ENCODE measurements at places on chromosomes 1 and 21. TPM values are rescaled to one million over a fixed set of nuclear protein-coding genes. Genes with fewer than 3 reads are reported as not detected.

DNA sequence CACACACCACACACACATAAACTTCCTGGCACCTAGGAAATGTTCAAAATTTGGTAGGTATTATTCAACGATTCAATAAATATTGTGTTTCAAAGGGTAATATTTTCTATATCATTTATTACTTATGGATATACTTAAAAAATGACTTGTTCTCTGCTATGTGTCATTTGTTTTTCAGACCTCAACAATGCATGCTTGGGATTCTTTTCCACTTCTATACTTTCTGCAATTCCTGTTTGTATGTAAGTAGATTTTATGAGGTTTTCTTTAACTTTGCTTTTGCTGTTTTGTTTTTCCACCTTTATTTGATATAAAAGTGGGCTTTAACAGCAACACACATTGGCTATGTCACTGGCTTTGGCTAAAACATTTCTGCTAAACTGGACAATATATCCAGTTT lies 3.5 kb downstream of the CEP170 start:
- DNase-seq = no peak

Gene CLDN14
- 0.79 TPM for total RNA-seq

- DNase-seq = no peak
Measured at GRCh38 chr1:37776946-37777516, 12.1 kb upstream of the EPHA10 start.

Gene MAP3K21
- 1.5 TPM for total RNA-seq

DNA sequence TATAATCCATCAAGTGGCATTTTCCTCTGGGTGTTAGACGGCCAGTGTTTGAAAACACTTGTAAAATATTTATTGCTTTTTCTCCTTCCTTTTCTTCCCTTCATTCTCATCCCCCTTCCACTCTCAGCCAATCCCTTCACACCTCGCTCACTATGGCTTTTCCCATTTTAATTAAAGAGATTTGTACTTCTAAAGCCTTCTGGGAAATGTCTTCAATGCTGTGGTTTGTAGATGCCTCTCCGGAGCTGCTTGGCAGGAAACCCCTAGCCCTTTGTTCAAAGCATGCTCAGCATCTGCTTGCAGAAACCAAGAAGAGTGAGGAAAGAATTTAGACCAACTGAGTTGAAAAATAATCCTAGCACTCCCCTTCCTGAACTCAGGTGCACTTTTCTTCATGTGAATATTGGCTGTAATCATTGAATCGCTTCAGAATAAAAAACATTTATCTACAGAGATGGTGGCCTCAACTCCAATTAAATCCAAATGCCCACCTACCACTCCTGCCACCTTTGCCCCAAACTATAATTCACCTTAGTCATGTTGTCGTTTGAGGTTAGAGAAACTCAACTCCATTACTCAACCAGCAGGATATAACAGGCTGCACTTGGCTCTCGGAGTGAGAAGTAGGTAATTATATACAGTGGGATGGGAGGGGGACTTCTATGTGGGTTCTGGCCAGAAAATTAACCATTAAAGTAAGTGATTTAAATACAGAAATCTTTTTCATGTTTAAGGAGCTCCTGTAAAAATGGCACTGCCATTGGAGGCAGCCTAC lies 659.4 kb upstream of the CAMK1G start:
- peak; percentile 45 for DNase-seq

- DNase-seq = no peak
Measured at GRCh38 chr1:208461680-208462079, 217.5 kb upstream of the PLXNA2 start.

GRCh38 chr1:213055767-213056166 lies 4.7 kb downstream of the RPS6KC1 start:
- DNase-seq = no peak

DNA sequence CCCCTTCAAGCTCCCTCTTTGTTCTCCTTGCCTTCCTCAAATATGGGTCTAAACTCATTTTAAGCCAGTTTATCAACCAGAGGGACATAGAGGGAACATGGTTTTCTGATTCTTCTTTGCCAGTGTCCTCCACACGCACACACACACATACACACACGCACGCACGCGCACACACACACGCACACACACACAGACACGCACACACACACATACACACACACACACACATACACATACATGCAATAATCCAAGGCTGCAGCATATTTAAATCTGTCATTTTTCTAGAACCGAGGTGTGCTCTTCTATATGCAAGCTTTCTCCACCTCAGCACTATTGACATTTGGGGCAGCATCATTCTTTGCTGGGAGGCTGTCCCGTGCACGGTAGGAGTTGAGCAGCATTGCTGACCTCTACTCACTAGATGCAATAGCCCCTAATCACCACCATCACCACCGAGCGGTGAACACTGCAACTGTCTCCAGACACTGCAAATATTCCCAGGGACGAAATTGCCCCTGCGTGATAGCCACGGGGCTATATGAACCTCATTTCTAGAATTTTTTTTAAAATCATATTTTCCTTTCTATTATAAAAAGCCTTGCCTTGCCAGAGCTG lies 8.0 kb downstream of the TNFRSF9 start:
- no peak for DNase-seq

DNA sequence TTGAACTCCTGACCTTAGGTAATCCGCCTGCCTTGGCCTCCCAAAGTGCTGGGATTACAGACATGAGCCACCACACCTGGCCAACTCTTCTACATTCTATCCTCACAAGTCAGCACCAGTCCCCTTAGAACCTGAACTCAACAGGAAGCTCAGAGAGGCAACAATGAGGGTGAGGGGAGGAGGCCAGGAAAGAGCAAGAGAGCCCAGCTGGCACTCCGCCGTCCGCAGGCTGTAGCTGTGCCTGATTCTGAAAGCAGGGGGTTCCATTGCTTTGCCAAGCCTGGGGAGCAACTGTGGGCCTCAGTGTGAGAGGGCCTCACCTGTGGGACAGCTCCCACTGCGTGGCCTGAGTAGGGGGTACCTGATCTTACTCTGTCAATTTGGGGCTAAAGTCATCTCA lies 18.7 kb downstream of the STK40 start:
- no peak for DNase-seq

Gene SLAMF9
- total RNA-seq = not detected

DNA sequence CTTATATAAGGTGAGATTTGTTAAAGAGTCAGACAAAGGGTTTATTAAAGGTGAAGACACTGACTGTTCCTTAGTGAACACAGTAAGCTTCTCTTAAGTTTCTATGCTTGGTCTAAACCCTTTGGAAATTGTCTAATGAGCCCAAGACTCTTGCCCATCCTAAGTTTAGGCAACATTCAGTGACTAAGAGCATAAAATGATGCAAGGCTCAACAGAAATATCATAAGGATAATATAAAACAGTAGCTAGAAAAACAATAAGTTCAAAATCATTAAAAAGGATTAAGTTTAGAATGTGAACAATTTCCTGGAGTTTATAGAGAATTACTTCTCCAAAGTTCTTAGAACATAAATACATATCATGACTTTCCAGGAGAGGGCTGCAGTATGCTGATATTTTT lies 108.9 kb upstream of the PDC start:
- no peak for DNase-seq

GRCh38 chr1:76843821-76844464 lies 23.3 kb upstream of the ST6GALNAC5 start:
- DNase-seq = no peak

DNA sequence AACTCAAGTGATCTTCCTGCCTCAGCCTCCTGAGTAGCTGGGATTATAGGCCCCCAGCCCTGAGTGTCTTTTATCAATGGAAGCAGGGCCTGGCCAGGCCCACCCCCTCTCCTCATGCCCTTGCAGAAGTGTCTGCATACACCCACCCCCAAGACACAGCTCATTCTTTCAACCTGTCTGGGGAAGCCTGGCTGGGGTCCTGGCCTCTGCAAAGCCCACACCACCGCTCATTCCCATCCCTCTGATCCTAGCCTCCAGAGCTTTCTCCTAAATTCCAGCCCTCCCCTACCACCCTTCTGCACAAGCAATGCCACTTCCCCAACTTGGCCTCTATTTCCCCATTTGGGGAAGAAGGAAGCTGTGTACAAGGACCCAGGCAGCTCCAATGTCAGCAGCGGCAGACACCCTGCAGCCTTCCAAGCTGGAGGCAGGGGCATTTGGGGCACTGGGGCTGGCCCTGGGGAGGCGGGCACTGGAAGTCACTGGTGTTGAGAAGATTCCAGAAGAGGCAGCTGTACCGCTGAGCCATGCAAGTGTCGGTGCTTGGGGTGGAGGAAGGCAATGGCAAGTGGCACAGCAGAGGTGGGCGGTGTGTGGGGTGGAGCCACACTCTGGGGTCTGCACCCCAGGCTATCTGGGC lies 33.7 kb upstream of the ARF1 start:
- DNase-seq = no peak

Gene URB1
- total RNA-seq = 17.7 TPM

- no peak for DNase-seq
Measured at GRCh38 chr1:198253668-198254067, 96.9 kb downstream of the NEK7 start.

Gene STIL
- 7.1 TPM for total RNA-seq

Gene TNFSF4
- 1.6 TPM for total RNA-seq

DNA sequence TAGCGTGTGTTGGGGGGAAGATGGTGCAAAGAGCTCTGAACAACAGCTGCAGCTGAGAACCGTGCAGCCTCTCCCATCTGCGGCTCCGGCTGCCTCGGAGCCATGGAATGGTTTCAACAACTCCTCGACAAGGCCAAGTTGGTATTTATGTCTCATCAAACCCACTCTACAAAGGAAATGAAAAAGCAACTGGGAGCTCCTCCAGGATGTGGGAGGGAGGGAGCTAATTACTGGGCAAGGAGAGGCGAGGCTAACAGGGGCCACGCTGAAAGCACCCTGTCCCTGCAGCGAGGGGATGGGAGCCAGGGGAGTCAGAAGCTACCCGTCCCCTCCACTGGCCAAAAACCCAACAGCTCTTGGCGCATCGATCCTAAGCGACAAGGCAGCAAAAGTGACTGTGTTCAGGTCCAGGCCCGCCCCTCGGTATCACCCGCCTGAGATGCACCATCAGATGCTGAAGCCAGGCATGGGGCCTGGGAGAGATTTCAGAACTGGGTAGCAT lies 63.1 kb downstream of the ACOT7 start:
- peak; percentile 69 for DNase-seq

DNA sequence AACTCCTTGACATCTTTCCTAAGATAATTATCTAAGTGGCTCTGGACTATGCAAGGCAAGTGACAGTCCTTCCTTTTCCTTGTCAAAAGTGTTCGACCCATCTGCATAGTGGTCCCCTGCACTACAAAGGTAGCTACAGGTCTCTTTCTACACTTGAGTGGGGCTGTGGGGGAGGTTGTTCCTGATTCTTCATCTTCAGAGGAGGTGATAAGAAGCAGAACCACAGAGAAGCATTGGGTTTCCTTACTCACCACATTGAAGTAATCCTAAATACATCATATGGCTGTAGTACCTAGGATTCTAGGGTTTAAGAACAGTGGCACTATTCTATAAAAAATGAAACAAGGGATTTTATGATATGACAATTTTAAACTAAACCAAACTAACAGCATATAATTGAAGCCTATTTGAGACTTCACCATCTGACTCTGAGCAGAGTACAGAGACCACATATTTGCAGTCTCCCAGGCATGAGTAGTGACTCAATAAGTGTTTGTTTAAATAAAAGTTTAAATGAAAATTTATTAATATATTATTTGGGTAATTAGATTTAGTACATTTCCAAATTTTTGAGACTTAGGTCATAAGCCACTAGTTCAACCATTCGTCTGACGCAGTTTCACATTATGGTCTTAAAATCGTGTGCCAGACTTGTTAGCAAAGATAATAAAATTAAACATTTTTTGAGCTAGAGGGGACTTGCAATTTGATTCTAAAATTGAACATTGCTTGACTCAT lies 54.9 kb upstream of the NEK7 start:
- DNase-seq = no peak

DNA sequence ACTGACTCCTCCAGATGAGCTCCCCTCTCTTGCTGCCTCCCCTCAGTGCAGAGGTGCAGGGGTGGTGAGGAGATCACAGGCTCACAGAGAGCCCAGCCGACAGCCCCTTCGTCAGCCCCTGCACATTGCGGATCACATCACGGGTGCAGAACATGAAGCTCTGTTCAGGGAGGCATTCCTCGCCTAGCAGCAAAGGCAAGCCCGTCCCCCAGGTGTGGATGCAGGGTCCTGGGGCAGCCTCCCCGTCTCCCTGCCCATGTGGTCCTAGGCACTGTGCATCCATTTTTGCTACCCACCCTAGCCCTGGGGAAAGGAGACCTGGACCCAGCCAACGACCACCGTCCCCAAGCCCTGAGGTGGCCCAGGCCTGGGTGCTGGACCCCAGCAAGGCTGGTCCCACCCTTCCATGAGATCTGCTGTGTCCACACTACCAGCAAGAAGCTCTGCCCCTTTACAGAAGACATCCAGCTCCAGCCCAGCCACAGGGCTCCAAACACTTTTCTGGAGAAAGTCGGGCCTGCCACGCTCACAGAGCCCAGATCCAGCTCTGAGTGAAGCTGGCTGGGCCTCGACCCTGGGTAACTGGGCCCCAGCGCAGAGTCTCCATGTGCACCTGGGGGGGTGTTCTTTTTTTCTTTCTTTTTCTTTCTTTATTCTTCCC lies 248.7 kb downstream of the NPHP4 start:
- DNase-seq = no peak

GRCh38 chr1:121483961-121484424 lies 299.2 kb downstream of the SRGAP2C start:
- no peak for DNase-seq

Gene RUNX3
- 1.9 TPM for total RNA-seq

Gene NR1I3
- not detected for total RNA-seq

DNA sequence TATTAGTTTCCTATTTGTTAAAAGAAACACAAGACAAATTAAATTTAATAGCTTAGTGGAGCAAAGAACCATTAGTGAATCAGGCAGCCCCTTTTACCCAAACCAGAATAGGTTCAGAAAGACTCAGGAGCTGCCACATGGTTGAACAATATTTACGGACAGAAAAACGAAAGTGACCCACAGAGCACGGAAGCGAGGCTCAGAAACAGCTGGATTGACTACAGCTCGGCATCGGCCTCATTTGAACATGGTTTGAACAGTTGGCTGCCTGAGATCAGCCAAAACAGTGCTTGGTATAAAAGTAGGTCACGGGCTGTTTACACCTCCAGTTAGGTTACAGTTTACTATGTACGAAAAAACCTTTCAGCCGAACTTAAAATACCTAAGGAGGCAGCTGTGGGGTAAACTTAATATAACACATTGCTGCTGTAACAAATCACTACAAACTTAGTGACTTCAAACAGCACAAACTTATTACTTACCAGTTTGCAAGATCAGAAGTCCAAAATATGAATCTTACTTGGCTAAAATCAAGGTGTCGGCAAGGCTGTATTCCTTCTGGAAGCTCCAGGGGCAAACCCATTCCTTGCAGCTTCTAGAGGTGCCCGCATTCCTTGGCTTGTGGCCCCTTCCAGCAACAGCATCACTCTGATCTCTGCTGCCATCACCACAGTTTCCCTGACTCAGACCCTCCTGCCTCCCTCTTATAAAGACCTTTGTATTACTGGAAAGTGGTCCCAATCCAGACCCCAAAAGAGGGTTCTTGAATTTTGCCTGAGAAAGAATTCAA lies 11.8 kb downstream of the PADI4 start:
- DNase-seq = no peak

Gene EVA1C
- total RNA-seq = 5.3 TPM

Gene RAB3B
- total RNA-seq = 1.9 TPM

DNA sequence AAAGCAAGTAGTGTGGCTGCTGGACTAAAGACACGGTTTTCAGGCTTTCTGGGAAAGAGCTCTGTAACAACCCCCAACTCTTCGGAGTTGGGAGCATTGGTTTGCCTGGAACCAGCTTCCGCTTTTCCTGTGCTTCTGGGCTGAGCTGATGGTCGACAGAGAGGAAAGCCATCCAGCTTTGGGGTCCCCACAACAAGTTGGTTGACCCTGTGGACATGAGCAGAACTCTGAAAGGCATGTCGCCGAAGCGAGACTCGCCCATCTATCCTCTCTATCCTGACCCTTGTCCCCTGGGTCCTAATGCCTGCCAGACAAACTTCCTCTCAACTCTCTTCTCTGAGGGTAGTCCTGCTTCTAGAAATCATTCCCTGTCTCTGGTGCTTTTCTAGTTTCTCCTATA lies 31.9 kb upstream of the FCGR2A start:
- no peak for DNase-seq
